ENCODE measurements at places on chromosomes 16 and 17. TPM values are rescaled to one million over a fixed set of nuclear protein-coding genes. Genes with fewer than 3 reads are reported as not detected.

GRCh38 chr17:79646721-79647455 is 36.0 kb upstream of the RBFOX3 start:
- H3K27me3 ChIP-seq = peaks cover 49% of the 10 kb centered on the region
- no peak overlapping the region for H3K4me3 ChIP-seq
- peaks cover 1% of the 10 kb centered on the region for H3K4me1 ChIP-seq
- DNase-seq = peak; percentile 7
- no peaks in the 10 kb centered on the region for H3K36me3 ChIP-seq

The PITPNM3 gene
- total RNA-seq = 2.8 TPM

DNA sequence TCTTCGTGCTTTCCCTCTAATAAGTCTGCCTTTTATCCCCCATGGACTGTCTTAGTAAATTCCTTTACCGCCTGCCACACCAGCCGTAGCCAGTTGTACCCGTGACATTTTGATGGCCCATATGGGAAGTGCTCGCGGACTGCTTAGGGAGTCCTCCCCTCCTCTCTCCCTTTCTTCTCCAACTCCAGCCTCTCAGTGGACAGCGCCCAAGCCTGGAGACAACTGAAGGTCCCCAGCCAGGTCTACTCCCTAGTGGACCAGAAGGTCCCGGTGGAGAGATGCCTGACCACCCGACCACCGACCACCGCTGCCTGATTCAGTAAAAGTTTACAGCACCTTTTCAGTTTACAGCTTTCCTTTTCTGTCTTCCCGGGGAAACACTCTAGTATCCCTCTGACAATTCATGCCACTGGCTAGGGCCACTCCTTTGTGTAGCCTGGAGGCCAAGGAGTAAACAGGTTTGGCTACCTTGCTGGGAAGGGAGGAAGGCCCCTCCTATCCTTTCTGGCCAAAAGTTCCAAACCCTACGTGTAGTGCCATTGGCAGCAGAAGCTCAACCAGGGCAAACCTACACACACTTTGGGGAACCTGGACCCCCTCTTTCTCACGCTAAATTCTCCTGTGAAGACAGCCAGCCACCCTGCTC is 18.0 kb downstream of the CTRB2 start:
- no peak overlapping the region for H3K27ac ChIP-seq
- no peak for DNase-seq
- no peaks in the 10 kb centered on the region for H3K27me3 ChIP-seq
- H3K4me3 ChIP-seq = no peak overlapping the region

DNA sequence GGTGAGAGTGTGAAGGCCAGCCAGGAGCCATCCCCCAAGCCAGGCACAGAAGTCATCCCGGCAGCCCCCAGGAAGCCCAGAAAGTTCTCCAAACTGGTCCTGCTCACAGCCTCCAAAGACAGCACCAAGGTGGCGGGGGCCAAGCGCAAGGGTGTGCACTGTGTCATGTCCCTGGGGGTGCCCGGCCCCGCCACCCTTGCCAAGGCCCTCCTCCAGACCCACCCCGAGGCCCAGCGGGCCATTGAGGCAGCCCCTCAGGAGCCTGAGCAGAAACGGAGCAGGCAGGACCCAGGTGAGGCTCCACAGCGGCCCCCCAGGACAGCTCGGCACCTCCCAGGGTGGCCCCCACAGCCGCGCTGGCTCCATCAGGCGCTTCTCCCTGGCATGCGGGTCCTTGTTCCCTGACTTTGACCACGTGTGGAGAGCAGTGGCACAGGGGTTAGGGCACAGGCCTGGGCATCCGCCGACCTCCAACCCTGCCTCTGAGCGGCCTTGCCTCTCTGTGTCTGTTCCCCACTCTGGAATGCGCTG is 13.5 kb downstream of the FLYWCH2 start:
- no peaks in the 10 kb centered on the region for H3K27me3 ChIP-seq
- DNase-seq = no peak
- H3K27ac ChIP-seq = no peak overlapping the region

- H3K36me3 ChIP-seq = no peaks in the 10 kb centered on the region
- DNase-seq = no peak
- peaks cover 12% of the 10 kb centered on the region for H3K4me1 ChIP-seq
- H3K27ac ChIP-seq = no peak overlapping the region
- H3K4me3 ChIP-seq = no peak overlapping the region
Observed at GRCh38 chr16:1903220-1903574, 15.0 kb downstream of the HS3ST6 start.

DNA sequence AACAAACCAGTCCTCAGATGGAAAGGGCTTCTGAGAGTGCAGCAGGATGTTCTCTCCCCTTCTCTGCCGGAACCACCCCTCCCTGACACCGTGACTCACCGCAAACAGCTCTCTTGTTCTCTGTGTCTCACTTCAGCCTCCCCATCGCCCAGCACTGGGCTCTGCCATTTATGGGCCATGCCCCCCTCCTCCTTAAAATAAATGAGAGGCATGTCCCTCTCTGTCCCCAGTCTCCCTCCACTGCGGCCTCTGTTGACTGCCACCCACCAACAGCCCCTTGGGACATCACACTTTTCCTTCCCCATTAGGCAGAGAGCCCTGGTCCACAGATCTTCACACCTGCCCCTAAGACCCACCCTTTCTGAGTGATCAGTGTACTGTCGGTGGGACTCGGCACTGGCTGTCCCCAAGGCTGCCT is 6.3 kb downstream of the CCDC102A start:
- no peak for DNase-seq
- H3K27me3 ChIP-seq = peaks cover 41% of the 10 kb centered on the region
- H3K4me1 ChIP-seq = peaks cover 10% of the 10 kb centered on the region
- H3K4me3 ChIP-seq = no peak overlapping the region

GRCh38 chr16:56637814-56638750 is at the start of gene MT1A:
MT1A (plus strand) TSS chr16:56638666; CDS start chr16:56638739, 73 bp downstream.
- no peaks in the 10 kb centered on the region for H3K36me3 ChIP-seq
- peaks cover 96% of the 10 kb centered on the region for H3K27me3 ChIP-seq
- no peaks in the 10 kb centered on the region for H3K4me1 ChIP-seq
- no peak for DNase-seq
- H3K4me3 ChIP-seq = peak within 1 kb of the TSS; percentile 16

The EVPL gene
- total RNA-seq = 0.05 TPM

The CUEDC1 gene
- 30.8 TPM for total RNA-seq

GRCh38 chr17:7215136-7215638 is 4.4 kb downstream of the DLG4 start:
- peak overlapping the region; percentile 78 for H3K4me3 ChIP-seq
- H3K27ac ChIP-seq = peak overlapping the region; percentile 96
- no peaks in the 10 kb centered on the region for H3K36me3 ChIP-seq

DNA sequence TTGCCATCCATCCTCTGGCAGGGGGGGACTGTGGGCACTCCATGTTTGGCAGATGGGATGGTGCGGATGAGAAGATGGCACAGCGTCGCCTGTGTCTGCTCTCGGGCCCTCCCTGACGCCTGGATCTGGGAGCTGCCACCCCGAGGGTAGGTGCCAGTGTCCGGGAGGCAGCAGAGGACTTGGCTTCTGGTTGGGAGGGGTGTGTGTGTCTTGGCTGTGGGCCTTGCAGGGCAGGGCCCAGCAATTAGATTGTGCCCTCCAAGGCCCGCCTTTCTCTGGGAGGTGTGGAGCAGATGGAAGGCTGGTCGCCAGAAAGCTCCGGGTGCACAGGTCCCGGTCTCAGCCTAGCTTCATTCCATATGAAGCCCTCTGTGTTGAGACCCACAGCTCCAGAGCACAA is 1.4 kb downstream of the RAP1GAP2 start:
- H3K4me1 ChIP-seq = no peaks in the 10 kb centered on the region
- H3K36me3 ChIP-seq = no peaks in the 10 kb centered on the region
- H3K4me3 ChIP-seq = no peak overlapping the region
- no peak for DNase-seq
- peaks cover 12% of the 10 kb centered on the region for H3K27me3 ChIP-seq

DNA sequence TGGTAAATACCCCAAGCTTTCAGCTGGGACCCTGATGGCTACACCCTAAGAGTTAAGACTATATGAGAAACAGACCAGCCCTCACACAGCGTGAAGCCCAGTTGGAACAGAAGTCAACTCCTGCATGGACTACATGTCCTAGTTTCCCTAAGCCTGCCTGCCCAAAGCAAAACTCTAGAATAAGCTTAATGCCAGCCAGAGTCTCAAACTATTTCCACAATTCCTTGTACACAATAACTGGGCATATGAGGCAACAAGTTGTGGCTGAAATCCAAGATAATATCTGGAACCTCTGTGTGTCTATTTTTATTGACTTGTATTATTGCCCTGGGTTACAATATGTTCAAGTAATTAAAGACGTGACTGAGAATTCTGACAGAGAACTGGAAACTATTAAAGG is 19.4 kb downstream of the MYH10 start:
- H3K27me3 ChIP-seq = no peaks in the 10 kb centered on the region
- H3K36me3 ChIP-seq = peaks cover 35% of the 10 kb centered on the region
- H3K4me1 ChIP-seq = peaks cover 24% of the 10 kb centered on the region
- H3K27ac ChIP-seq = peak overlapping the region; percentile 12
- DNase-seq = no peak
- no peak overlapping the region for H3K4me3 ChIP-seq

- no peak for DNase-seq
- peaks cover 28% of the 10 kb centered on the region for H3K27me3 ChIP-seq
Observed at GRCh38 chr16:67216612-67217490, 10.1 kb upstream of the TMEM208 start.

DNA sequence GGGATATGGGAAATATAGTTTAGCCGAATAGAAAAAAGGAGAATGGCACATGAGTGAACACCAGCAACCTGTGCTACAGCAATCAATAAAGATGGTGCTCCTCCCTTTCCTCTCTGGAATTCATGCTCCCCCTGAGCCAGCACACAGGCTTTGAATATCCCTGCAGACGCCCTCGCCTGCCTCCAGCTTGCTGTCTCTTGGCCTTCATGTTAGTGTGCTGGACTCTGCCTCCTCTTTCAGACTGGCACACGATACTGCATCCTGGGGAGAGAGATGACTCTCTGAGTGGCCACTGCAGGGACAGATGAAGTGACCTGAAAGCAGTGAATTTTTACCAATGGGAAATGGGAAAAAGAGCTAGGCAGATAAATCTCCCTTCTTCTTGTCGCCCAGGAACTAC is 498.6 kb upstream of the SALL1 start:
- no peaks in the 10 kb centered on the region for H3K36me3 ChIP-seq
- H3K27me3 ChIP-seq = peaks cover 6% of the 10 kb centered on the region
- no peak overlapping the region for H3K4me3 ChIP-seq
- DNase-seq = no peak
- no peak overlapping the region for H3K27ac ChIP-seq

- no peak overlapping the region for H3K4me3 ChIP-seq
- H3K27ac ChIP-seq = no peak overlapping the region
- H3K27me3 ChIP-seq = peaks cover 12% of the 10 kb centered on the region
- peaks cover 9% of the 10 kb centered on the region for H3K4me1 ChIP-seq
- H3K36me3 ChIP-seq = no peaks in the 10 kb centered on the region
Observed at GRCh38 chr17:62761884-62762283, 46.2 kb downstream of the MARCHF10 start.

The NME3 gene
- total RNA-seq = 35.3 TPM

DNA sequence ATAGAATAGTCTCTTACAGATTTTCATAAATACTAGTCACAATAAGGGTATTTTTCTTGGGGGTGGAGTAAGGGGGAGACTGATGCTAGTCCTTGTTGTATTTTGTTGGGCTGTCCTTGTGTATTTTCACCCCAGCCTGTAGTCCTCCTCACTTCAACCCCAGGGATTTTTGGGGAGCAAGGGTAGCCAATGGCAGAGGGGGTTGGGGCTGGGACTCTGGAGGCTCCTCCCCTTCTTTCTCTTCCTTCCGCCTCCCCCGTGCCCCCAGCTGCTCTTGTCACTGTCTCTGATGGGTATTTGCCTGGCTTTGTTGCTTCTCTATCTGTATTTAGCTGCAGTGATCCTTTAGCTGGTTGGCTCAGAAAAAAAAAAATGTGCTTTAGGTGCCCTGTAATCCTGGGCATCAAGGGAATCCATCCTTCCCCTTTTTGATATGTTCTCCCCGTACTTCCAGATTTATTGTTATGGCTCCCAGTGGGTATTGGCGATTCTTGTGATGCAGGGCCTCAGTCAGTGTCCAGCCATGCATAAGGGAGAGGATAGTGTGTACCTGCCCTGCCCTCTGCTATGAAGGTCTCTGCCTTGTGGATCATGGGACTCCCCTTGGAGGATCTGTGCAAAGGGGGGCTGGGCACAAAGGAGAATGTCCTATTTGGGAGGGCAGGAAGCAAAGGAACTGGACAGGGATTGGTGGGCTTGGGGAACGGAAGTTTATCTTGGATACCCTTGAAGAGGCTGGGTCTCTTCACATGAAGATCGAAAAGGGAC is 16.5 kb downstream of the SNF8 start:
- no peak overlapping the region for H3K4me3 ChIP-seq
- H3K27me3 ChIP-seq = no peaks in the 10 kb centered on the region
- peaks cover 19% of the 10 kb centered on the region for H3K36me3 ChIP-seq
- H3K27ac ChIP-seq = peak overlapping the region; percentile 38

The SLC13A5 gene
- total RNA-seq = 1.1 TPM

DNA sequence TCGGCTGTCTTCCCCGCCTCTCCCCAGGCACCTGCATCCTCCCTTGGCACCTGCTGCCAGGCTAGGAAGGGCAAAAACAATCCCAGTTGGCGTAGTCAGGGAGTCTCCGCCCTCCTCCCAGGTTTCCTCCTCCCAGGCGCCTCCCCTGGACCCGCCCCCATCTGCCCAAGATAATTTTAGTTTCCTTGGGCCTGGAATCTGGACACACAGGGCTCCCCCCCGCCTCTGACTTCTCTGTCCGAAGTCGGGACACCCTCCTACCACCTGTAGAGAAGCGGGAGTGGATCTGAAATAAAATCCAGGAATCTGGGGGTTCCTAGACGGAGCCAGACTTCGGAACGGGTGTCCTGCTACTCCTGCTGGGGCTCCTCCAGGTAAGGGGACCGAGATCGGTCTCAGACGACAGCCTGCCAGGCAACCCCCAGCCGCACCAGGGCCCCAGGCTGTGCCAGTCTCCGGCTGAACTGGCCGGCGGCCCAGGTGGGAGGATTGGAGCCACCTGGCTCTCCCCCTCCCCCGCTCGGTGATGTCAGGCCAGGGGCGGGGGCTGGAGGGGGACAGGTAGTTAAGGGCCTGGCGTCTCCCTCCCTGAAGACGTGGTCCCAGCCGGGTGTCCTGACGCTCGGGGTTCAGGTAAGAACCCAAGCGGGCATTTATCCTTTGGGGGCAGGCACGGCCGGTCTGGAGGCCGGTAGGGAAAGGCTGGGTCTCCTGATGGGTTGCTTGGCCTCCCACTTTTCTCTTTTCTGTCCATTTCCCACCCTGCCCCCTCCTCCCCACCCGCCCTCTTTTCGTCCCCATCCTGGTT is at the start of gene GRB7:
Gene GRB7, plus strand, starts transcription at position 179 of the 808 bp plus-strand sequence. CDS start 4,364 bp downstream, outside the sequence.
- H3K27ac ChIP-seq = peak within 1 kb of the TSS; percentile 91
- H3K36me3 ChIP-seq = no peaks in the 10 kb centered on the region
- DNase-seq = peak; percentile 52
- H3K4me3 ChIP-seq = peak within 1 kb of the TSS; percentile 82

DNA sequence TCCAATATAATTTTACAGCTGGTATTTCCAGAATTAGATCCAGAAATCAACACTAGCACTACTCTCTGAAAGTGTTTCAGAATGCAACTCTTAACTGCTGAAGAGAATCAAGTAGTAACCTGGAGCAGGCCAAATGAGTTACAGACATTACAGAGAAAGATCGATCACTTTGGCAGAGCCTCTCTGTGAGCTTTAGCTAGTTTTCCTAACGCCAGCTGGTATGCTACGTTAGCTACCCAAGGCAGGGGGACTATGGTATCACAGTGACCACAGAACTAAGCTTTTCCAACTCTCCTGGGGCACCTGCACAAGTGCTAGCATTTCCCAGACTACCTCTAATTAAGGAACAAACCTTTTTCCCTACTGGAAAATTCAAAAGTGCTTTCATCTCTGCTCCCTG is 30.4 kb downstream of the TRAF4 start:
- peaks cover 8% of the 10 kb centered on the region for H3K4me1 ChIP-seq
- no peak overlapping the region for H3K4me3 ChIP-seq
- H3K36me3 ChIP-seq = peaks cover 11% of the 10 kb centered on the region
- peak overlapping the region; percentile 81 for H3K27ac ChIP-seq
- DNase-seq = no peak
- H3K27me3 ChIP-seq = no peaks in the 10 kb centered on the region

GRCh38 chr17:79042421-79043190 is 18.6 kb downstream of the C1QTNF1 start:
- H3K4me1 ChIP-seq = no peaks in the 10 kb centered on the region
- H3K36me3 ChIP-seq = no peaks in the 10 kb centered on the region
- H3K27ac ChIP-seq = no peak overlapping the region
- no peak overlapping the region for H3K4me3 ChIP-seq
- DNase-seq = no peak
